ENCODE measurements at places on chromosomes 4 and X.
A peak's percentile ranks its signal among the peaks of the same experiment; 100 is the strongest.

- DNase-seq = no peak
These were observed 305.9 kb downstream of the AFF2 start for GRCh38 chrX:148806145-148806870.

DNA sequence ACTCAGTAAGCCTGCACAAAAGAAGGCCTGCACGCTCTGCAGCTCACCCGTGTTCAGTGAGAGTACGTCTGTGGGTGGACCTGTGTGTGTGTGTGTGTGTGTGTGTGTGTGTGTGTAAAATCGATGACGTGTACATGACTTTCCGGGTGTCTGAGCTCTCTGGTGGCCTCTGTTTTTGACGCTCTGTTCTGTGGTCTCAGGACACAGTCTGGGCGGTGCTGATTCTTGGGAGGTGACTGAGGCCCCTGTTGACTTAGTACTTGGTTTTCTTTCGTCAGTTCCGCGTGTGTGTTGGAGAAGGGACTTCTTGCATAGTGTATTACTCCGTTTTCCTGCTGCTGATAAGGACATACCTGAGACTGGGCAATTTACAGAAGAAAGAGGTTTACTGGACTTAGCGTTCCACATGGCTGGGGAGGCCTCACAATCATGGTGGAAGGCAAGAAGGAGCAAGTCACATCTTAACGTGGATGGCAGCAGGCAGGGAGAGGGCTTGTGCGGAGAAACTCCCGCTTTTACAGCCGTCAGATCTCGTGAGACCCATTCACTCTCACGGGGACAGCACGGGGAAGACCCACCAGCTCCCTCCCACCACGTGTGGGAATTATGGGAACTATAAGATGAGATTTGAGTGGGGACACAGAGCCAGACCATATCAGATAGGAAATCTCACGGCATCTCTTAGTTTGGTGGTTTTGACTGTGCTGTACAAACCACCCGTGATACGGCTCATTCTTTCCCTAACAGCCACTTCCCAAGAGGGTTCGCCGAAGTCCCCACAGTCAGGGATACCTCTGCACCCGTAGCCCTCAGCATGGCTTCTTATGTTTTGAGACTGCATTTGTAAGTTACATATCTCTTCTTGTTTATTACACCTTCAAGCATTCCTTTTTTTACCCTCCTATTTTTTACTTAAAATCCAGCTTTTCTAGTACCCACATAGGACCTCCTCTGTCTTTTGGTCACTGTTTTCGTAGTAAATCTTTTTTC, 24.5 kb downstream of the UVSSA start:
- DNase-seq = no peak

DNA sequence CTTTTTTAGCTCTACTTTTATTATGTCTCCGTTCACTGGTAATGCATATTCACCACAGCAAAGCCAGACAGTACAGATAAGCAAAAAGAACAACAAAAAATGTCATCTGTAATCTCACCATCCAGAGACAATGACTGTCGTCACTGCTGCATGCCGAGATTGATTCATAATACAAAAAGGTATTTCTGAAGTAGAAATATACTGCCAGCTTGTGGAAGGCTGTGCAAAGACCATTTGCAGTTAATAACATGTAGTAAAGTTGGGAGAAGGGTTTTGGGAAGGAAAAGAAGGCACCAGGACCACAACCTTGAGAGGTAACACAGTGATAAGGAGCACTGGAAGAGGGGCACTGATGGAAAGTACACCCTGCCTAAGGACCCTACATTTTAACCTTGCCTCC, 223.0 kb upstream of the ZIC3 start:
- DNase-seq = no peak

GRCh38 chrX:91414713-91415112, 19.9 kb upstream of the PABPC5 start:
- DNase-seq = peak; percentile 51

GRCh38 chr4:188971125-188971524, 831.9 kb downstream of the TRIML1 start:
- DNase-seq = no peak

DNA sequence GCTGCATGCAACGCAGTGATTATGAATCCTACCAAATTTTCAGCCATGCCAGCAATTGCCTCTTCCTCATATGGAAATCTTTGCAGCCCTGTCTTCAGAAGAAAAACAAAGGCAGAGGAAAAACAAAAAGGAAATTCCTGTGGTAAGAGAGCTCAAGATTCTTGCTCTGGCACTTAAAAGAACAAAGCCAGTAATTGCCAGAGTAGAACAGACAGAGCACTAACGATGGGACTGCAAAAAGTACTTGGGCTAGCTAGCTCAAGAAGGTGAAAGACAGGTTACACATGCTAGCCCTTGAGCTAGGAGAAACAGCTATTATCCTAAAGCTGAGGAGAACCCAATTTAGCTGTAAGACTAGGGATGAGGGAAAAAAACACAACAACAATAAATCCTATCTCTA, 582.3 kb downstream of the KCNIP4 start:
- peak; percentile 78 for DNase-seq

- peak; percentile 62 for DNase-seq
These were observed 91.5 kb downstream of the GEMIN8 start for GRCh38 chrX:13938051-13938828.

DNA sequence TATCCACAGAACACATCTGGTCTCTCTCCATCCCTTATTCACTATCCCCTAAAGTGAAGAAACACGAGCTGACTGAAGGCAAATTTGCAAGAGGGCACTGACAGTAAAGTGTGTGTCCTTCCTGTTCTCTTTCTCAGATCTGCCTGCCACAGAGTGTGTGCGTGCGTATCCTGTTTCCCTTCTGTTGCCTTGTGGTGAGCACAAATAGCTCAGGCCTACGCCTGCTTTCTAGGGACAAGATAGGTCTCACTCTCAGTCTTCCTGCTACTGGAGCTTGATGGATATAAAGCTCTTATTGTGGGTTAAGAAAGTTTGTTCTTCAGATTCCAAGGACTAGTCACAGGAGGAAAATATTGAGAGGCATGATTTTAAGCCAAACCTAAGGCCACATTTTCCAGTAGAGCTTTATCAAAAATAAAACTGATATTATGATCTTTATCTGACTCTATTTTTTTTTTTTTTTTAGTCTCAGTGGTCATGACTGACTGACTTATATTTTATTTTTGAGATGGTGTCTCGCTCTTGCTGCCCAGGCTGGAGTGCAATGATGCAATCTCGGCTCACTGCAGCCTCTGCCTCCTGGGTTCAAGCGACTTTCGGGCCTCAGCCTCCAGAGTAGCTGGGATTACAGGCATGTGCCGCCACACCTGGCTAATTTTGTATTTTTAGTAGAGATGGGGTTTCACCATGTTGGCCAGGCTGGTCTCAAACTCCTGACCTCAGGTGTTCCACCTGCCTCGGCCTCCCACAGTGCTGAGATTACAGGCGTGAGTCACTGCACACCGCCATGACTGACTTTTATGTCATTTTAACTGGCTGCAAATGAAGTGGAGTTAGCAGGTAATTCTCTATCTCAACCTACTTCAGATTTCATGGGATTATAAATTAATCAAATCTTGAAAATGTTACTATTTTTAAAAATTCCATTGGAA, 140.3 kb upstream of the SH3RF1 start:
- peak; percentile 85 for DNase-seq

GRCh38 chrX:17597836-17598439, 139.4 kb upstream of the SCML1 start:
- no peak for DNase-seq

DNA sequence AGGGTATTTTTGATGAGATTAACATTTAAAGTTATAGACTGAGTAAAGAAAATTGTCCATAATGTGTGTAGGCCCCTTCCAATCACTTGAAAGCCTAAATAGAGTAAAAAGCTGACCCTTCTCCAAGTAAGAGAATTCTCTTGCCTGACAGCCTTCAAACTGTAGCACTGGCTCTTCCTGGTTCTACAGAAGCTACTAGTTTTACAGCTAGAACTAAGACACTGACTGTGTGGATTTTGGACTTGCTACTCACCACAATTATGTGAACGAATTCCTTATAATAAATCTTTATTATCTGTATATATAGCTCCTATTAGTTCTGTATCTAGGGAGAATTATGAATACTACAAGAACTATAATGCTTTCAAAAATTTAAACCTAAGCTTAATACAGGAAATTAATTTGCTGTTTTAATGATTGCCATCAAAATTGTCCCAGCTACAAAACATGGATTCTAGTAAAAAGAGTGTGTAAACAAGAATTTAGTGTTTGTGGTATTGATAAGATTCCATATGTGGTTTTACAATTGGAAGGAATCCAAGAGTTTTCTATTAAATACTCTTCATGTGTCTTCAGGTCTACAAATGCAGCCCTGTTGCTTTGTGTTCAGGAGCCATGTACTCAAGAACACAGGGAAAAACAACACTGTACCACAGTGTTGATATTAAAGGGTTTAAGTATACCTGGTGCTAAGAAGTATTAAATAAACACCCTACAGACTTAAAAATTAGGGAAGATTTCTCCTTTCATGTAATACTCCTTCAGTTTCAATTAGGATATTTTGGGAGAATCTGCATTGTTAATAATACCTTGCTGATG, 366.5 kb downstream of the CXXC4 start:
- no peak for DNase-seq

- no peak for DNase-seq
These were observed 26.0 kb upstream of the ELF2 start for GRCh38 chr4:139202991-139203390.

- DNase-seq = peak; percentile 84
These were observed at the start of gene OCRL for GRCh38 chrX:129540068-129540653. OCRL (plus strand) TSS chrX:129540259; CDS start chrX:129540440, 181 bp downstream.

DNA sequence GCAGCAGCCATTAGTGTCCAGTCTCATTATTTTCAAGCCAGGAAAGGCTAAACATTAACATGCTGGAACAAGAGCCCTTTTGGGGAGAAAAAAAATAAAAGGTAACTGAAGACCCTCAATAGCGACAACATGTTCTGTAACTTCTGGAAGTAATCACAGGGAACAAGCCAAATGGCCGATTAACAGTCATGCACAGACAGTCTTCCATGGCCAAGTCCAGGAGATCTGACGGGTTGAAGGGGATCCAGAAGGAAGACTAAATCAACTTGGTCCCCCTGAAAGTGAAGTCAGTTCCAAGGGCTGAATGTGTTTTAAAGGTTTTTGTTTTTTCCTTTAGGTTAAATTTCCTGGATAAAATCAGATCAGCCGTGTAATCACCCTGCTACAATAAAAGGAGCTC, 52.5 kb downstream of the LNX1 start:
- no peak for DNase-seq

- DNase-seq = no peak
These were observed 11.1 kb upstream of the FAM200B start for GRCh38 chr4:15670576-15670975.

- DNase-seq = no peak
These were observed 42.9 kb upstream of the HS3ST1 start for GRCh38 chr4:11471618-11472017.

GRCh38 chrX:12390301-12390700, 252.0 kb downstream of the FRMPD4 start:
- DNase-seq = no peak

DNA sequence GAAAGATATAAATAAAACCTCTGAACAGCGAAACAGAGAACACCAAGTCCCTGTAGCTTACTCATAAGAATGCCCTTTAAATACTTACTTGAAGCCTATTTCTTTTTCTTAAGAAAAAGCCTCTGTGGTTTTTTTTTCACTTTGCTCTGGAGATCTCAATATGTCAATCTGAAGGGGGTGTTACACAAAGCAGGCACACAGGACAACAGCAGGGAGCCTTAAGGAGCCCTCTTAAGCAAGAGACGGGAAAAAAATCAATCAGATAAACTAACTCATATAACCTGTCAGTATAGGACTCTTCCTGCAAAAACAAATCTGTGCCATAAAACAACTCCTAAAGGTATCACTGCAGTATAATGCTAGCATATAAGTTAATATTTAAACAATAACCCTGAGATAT, 611.1 kb upstream of the ATOH1 start:
- no peak for DNase-seq

DNA sequence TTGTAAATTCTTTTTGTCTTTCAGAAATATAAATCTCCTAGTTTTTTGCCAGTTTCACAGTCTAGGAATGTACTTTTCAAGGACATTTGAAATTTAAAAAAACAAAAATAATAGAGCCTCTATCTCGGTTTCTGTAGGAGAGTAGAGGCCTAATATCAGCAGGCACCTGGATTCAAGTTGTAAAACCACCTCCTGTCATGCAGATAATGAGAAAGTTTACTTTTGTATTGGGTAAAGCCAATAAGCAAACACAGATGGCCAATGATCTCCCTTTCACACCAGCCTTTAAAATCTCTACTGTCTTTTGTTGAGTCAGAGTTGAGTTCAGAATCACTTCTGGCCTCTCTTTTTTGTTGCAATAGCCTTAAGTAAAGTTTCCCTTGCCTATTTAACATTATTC, 1499.9 kb downstream of the PCDH18 start:
- DNase-seq = no peak

DNA sequence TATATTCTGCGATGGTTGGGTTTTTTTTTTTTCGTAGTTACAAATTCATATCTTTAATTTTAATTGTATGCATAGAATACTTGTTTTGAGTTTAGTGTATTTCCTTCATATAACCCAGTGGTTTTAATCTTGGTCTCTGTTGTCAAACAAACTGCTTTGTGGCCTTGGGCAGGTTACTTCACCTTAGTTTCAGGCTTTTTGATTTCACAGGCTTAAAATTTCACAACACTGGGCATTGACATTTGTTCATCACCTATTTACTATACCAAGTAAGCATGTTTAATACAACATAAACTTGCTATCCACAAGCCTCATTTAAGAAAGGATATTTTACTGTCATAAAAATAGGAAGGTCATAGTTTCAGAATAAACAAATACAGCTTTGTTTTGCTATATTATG, 14.7 kb downstream of the RAPGEF2 start:
- no peak for DNase-seq

DNA sequence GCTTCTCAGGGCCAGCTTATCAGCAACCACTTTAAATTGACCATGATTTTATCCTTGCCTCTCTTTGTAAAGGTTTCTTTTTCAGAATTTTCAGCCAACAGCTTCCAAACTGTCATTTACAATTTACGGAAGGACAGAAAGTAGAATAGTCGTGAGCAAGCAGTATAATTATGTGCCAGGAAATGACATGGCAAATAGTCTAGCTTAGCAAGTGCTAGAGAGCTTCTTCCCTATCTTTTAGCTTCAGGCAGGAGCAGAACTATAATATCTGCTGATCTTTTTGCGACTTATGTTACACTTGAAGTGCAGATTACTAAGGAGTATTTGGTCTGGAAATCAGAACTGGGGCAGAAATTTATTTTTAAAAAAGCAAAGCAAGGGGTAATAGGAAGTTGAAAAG, 123.0 kb upstream of the AP1S2 start:
- DNase-seq = no peak

DNA sequence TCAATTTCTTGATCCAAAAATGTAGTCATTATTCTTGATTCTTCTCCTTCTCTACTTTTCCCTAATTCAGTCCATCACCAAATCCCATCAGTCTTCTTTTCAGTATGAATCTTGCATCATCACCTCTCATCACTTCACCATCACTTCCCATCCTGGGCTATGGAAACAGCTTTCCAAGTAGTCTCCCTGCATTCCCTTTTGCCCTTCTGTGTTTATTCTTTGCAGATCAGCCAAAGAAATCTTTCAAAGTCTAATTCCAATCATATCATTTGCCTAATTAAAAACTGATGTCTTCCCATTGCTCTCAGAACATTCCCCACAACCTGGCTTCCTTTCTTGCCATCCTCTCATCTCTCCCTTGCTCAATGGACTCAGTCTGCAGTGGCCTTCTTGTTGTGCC, 201.7 kb upstream of the ADAMTS3 start:
- DNase-seq = no peak
